Erythroblast (primary cell): ENCODE measurements at places on chromosomes 11 and 22.

DNA sequence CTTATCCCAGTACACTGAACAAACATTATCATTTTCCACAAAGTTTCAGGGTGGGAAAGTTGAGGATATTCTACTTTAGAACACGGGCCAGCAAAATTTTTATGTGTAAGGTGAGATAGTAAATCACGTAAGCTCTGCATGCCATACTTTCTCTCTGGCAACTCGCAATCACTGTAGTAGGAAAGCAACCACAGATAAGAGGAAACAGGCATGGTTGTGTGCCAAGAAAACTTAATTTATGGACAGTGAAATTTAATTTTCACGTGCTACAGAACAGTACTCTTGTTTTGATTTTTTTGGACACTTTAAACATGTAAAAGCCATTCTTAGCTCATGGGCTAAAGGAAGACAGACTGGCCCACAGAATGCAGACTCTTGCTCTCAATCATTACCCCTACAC is 82.5 kb downstream of the LARGE1 start:
- no peak for DNase-seq

- peak; percentile 75 for DNase-seq
Observed at GRCh38 chr22:45553351-45554039, 50.8 kb downstream of the FBLN1 start.

DNA sequence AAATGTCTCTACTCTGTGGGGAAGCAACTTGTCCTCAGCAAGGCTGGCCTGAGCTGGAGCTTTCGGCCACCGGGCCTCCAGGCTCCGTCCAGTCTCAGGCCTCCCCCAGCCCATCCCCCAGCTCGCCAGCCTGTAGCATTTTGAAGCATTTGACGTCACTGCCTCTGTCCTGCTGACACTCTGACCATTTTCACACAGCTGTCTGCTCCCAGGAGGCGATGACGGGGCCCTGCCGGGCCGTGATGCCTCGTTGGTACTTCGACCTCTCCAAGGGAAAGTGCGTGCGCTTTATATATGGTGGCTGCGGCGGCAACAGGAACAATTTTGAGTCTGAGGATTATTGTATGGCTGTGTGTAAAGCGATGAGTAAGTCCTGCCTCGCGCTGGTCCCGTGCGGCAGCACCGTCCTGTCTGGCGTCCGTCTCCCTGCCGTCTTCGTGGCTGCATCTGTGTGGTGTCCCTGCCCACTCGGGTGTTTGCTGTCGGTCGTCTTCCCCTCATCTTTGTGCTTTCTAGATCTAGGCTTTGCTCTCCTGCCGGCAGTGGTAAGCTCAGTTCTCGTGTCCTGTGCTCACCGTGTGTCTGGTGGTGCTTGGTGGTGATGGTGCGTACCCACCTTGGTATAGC is 36.1 kb upstream of the ST14 start:
- DNase-seq, result no peak

- no peak for DNase-seq
Observed at GRCh38 chr11:32529994-32530588, 53.5 kb upstream of the EIF3M start.

GRCh38 chr22:16967453-16968217 is 40.4 kb downstream of the GAB4 start:
- DNase-seq, result no peak

- DNase-seq, result no peak
Observed at GRCh38 chr11:127632976-127633680, 632.6 kb upstream of the KIRREL3 start.

DNA sequence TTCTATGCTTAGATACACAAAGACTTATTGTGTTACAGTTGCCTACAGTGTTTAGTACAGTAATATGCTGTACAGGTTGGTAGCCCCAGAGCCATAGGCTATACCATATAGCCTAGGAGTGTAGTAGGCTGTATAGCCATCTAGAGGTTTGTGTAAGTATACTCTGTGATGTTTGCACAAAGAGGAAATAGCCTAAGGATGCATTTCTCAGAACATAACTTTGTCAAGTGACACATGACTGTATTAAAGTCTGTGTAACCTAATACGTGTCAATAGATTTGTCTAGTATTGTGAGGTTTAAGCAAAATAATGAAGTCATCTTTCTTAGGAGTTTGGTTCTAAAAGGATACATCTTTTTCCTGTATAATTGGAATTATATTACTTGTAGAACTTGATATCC is 5.5 kb downstream of the ZC3H12C start:
- no peak for DNase-seq

- peak; percentile 76 for DNase-seq
Observed at GRCh38 chr11:12110714-12111548, 541 bp downstream of the MICAL2 start.

DNA sequence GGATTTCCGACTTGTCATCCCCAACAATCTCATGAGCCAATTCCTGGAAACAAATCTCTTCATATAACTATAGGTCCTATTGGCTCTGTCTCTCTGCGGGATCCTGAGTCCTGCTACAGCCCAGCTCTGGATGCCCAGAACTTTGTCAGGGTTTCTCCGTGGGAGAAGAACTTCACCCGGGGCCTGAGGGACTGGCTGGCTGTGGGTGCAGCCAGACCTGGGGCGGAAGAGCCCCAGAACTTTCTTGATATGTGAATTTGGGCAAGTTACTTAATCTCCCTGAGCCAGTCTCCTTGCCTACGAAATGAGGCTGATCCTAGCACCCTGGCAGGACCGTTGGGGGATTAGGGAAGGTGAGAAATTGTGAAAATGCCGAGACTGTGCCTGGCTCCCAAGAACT is 6.6 kb upstream of the TRIM29 start:
- DNase-seq, result no peak

DNA sequence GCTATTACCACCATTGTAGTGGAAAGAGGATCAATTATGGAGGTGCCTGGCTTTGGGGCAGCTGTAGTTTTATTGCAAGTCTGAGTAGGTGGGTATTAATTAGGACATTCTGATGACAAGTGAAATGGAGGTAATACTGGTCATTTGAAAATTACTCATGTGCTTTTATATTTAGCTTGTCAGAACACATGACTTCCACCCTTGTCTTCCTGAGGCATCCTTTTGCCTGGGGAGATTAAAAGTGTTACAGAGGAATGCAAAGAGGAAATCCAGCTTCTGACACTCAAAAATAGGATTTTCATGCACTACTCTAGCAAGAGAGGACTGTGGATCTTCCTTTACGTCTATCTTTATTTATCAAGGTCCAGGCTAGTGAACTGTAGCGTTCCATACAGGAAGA is 44.7 kb upstream of the CAPRIN1 start:
- no peak for DNase-seq

GRCh38 chr11:63670096-63670432 is 1.1 kb downstream of the ATL3 start:
- no peak for DNase-seq

DNA sequence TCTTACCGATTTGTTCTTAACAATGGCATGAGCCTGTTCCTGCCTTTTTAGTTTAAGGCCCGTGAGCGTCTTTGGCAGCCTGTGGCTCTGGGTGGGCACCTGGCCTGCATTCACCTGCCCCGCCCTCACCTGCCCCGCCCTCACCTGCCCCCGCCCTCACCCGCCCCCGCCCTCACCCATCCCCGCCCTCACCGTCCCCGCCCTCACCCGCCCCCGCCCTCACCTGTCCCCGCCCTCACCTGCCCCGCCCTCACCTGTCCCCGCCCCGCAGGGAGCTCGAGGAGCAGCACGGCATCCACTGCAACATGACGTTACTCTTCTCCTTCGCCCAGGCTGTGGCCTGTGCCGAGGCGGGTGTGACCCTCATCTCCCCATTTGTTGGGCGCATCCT is 14.2 kb downstream of the GATD1 start:
- no peak for DNase-seq

DNA sequence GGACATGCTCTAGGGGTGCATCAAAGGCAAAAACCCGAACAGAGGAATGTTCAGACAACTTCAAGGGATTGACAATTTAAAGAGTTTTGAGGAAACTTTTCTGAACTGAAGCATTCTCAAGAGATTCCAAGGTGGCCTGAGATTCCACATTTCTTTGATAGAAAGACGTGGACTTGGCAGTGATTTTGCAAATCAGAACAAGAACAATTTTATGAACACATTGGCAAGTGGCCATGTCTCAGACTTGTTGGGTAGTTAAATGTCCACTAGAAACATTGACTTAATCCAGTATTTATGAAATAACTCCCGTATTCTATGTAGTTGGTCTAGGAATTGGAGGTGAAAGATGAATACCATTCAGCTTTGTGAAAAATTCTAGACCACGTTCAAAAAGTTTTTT is 13.8 kb downstream of the NCAM1 start:
- DNase-seq, result no peak

GRCh38 chr22:28229566-28230485 is 310.8 kb upstream of the PITPNB start:
- DNase-seq, result no peak

DNA sequence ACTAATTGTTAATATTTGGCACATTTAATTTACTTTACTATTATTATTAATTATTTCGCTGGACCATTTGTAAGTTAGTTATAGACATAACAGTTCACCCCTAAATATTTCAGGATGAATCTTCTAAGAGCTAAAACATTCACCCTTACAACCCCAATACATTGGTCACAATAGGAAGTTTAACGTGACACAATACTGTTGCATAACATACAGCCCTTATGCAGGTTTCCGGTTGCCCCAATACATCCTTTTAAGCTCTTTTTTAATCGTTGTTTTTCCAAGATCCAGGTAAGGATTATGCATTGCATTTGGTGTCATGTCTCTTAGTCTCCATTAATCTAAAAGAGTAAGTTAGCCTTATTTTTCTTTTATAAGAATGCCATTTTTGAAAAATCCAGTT is 71.2 kb downstream of the HSD17B12 start:
- DNase-seq, result no peak

- DNase-seq, result no peak
Observed at GRCh38 chr11:19073454-19074415, 13.2 kb upstream of the MRGPRX2 start.

GRCh38 chr11:18394275-18394927 is at the start of gene LDHA:
LDHA (plus strand) TSS chr11:18394563; CDS start chr11:18396843, 2,280 bp downstream.
- DNase-seq, result peak; percentile 95

GRCh38 chr11:102225689-102226568 is 91.4 kb upstream of the BIRC3 start:
- no peak for DNase-seq

DNA sequence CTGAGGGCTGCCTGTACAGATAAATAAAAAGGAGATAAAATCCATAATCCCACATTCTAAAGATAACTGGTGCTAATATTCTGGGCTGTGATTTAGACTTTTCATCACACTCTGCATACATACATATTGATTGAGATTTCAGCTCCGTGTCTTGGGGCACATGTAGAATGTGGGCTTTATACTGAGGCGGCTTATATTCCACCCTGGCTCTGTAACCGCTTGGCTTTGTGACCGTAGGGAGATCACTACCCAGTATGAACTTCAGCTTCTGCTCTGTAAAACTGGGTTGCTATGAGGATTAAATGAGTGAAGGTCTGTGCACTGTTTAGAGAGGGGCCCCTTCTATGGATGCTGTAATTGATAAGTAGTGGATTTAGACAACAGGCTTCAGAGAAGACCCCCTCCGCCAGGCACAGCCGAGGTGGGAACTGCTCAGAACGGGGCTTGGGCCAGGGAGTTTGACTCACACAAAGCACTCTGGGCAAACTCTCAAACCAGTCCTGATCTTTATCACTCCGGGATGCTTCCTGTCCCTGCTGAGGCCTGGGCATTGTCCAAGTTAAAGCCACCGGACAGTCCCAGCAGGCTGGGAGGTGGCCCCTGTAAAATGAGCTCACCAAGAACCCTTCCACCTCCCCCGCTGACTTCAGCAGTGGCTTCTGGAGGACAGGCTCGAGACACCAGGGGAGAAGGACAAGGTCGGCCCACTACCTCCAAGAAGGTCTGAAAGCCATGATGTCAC is 17.2 kb downstream of the KIAA1671 start:
- no peak for DNase-seq

GRCh38 chr22:50481440-50482106 is at the start of gene ADM2:
ADM2 (plus strand) TSS chr22:50481543; CDS start chr22:50481848, 305 bp downstream.
- peak; percentile 70 for DNase-seq

DNA sequence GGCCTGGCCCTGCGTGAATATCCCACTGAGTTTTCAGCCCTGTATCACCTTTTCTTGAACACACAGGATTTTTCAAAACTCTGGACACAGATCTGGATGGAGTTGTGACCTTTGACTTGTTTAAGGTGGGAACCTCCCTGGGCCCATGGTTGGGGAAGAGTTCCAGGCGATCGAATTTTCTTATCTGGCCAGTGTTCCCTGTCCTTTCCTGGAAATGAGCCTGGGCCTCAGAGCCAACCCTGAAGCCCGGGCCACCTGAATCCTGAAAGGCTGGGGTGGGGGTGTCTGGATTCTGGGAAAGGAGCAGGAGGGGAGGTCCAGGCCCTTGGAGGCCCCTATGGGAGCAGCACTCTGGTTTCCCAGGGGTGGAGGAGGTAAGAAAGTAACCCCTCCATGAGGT is 29.0 kb downstream of the CAPN1 start:
- DNase-seq, result no peak

DNA sequence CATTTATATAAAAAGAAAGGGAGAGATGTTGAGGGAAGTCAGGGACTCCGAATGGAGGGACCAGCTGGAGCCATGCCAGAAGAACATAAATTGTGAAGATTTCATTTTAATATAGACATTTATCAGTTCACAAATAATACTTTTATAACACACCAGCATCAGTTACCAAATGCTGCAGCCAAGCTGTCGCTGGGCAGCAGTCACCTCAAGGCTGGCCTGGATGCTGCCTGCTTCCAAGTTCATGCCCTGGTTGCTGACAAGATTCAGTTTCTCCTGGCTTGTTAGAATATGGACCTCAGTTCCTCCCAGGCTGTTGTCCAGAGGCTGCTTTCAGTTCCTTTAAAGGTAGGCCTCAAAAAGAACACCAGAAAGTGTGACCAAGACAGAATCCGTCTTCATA is 30.8 kb upstream of the ALDH3B2 start:
- no peak for DNase-seq

- no peak for DNase-seq
Observed at GRCh38 chr11:85805387-85805786, 5.6 kb downstream of the SYTL2 start.

DNA sequence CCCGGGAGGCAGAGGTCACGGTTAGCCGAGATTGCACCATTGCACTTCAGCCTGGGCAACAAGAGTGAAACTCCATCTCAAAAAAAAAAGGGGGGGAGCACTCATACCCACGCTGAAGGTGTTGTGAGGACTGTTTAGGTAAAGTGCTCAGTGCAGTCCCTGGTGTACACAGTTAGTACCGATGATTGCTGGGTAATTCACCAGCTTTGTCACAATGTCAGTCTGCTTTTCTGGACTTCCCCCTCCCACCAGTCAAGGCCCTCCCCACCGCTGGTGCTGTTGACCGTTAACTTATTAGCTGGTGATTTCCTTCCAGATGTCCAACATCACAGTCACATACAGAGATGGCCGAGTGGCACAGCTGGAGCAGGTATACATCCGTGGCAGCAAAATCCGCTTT is 11.9 kb downstream of the SNRPD3 start:
- no peak for DNase-seq

- no peak for DNase-seq
Observed at GRCh38 chr11:59254286-59254685, 41.6 kb upstream of the MPEG1 start.

GRCh38 chr11:92967178-92967577 is 2.3 kb upstream of the MTNR1B start:
- no peak for DNase-seq

GRCh38 chr11:66974724-66975404 is at the start of gene C11orf86:
C11orf86 (plus strand) TSS chr11:66975304; CDS start chr11:66975363, 59 bp downstream.
- DNase-seq, result no peak
